Adrenal gland (tissue), 19 donors: ENCODE measurements at places on chromosomes 2 and 18. TPM values are rescaled to one million over a fixed set of nuclear protein-coding genes. Genes with fewer than 3 reads are reported as not detected.
A peak's percentile ranks its signal among the peaks of the same experiment; 100 is the strongest.

DNA sequence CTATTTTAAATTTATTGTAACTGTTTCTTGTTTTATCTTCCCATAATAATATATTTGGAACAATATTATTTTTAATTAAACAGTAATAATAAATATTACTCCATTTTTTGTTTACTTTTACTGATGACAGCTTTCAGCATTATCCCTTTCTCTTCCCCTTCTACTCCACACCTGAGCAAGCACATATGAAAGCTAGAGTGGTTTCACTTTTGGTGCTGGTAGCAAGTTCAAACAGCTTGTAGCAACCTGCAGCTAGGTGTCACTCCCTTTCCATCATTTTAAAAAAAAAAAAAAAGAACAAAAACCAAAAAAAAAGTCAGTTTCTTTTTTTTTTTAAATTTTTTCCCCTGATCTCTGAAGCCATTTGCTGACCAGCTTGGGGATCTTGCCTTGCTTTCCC, 801.8 kb downstream of the CCDC85A start:
- H3K27me3 ChIP-seq: no peaks in the 10 kb centered on the region
- no peak overlapping the region for H3K4me3 ChIP-seq
- no peaks in the 10 kb centered on the region for H3K4me1 ChIP-seq
- H3K27ac ChIP-seq: no peak overlapping the region
- no peak for DNase-seq

DNA sequence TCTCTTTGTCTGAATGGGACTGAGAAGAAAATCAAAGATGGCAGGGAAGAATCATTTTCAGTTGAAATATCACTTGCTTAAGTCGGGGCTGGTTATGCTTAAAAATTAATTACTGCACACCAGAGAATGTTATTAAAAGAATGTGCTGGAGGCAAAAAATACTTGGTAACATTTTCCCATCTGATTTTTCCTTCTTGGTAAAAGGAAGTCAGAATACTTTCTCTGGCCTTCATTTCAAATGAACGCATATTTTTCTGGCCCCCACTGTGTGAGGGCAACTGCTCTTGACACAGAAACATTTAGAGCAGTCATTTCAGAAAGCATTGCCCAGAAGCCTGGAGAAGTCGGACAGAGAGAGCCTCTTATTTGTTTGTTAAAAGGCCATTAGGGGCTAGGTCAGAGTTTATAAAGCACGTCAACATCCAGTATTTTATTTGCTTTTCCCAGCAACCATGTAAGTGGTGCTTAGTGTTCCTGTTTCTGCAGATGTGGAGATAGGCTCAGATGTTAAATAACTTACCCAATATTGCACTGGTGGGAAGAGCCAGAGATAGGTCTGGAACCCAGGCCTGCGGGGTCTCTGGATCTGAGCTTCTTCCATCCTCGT, 32.9 kb upstream of the LYPD6B start:
- H3K27ac ChIP-seq: no peak overlapping the region
- no peaks in the 10 kb centered on the region for H3K27me3 ChIP-seq
- no peaks in the 10 kb centered on the region for H3K4me1 ChIP-seq
- H3K4me3 ChIP-seq: no peak overlapping the region
- DNase-seq: no peak

GRCh38 chr2:11679016-11679415, 9.0 kb upstream of the NTSR2 start:
- no peak for DNase-seq
- no peaks in the 10 kb centered on the region for H3K27me3 ChIP-seq
- H3K36me3 ChIP-seq: no peaks in the 10 kb centered on the region
- peaks cover 15% of the 10 kb centered on the region for H3K4me1 ChIP-seq

GRCh38 chr2:66127061-66127460, 307.9 kb upstream of the MEIS1 start:
- no peak overlapping the region for H3K4me3 ChIP-seq
- no peak overlapping the region for H3K27ac ChIP-seq
- H3K27me3 ChIP-seq: no peaks in the 10 kb centered on the region
- DNase-seq: no peak
- H3K36me3 ChIP-seq: no peaks in the 10 kb centered on the region
- H3K4me1 ChIP-seq: no peaks in the 10 kb centered on the region

- no peak overlapping the region for H3K4me3 ChIP-seq
- DNase-seq: no peak
- no peaks in the 10 kb centered on the region for H3K4me1 ChIP-seq
- no peak overlapping the region for H3K27ac ChIP-seq
- H3K36me3 ChIP-seq: no peaks in the 10 kb centered on the region
These were observed 159.7 kb downstream of the CD226 start for GRCh38 chr18:69787825-69788547.

DNA sequence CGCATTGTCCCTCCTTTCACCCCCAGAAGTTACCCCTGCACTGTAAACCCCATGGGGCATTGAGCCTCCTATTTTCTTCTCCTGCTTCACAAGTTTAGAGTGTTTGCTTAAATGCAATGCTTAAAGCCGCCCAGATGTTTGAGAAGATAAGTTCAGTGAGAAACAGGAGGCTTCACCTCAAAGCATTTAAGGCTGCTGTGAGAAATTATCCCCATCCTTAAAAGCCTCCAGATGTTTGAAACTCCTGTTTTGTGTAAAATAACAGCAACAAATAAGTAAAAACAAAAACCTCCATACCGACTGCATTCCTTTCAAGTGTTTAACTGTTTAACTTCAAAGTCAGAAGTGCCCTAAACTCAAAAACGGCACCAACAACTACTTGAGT, 81.8 kb downstream of the RTP5 start:
- H3K4me1 ChIP-seq: no peaks in the 10 kb centered on the region
- H3K27ac ChIP-seq: no peak overlapping the region
- DNase-seq: no peak
- no peaks in the 10 kb centered on the region for H3K27me3 ChIP-seq
- H3K4me3 ChIP-seq: no peak overlapping the region
- no peaks in the 10 kb centered on the region for H3K36me3 ChIP-seq

DNA sequence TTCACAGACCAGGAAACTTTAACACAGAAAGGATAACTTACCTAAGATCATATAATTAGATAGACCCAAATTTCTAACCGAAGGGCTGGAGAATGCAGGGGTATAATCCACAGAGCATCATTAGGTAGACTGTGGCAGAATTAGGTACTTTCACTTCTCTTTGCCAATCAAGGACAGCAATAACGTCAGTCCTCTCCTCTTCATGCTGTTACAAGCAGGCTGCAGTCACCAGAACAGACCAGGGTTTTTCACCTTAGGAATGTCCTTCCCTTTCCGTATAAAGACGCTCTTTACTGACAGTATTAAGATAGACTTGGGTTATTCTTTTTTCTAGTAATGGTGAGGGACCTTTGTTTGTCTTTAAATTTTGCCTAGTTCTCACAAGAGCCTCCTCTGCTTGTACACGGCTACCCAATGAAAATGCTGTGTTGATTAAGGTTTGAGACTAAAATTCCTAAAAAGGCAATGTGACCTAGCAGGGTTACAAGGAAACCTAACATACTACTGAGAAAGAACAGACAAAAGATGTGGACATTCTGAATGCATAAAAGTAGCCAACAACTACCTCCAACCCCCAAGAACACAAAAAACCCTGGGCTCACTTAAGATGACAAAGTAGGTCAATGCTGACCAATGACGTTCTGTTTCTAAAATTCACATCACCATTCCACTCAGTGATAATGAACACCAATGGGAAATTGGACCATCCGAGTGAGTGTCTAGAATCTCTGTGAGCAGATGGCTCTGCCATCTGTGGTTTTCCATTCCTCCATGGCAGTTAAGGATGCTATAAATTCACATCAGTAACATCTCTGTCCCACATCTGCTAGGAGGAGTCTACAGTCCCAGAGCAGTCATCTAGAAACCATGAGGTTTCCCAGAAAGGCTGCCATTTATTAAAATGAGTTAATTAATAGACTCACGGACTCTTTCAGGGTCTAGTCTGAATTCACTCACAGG, 2.1 kb downstream of the PDIA6 start:
- H3K27ac ChIP-seq: peak overlapping the region; percentile 64
- peaks cover 40% of the 10 kb centered on the region for H3K4me1 ChIP-seq
- peak; percentile 53 for DNase-seq
- H3K27me3 ChIP-seq: no peaks in the 10 kb centered on the region

DNA sequence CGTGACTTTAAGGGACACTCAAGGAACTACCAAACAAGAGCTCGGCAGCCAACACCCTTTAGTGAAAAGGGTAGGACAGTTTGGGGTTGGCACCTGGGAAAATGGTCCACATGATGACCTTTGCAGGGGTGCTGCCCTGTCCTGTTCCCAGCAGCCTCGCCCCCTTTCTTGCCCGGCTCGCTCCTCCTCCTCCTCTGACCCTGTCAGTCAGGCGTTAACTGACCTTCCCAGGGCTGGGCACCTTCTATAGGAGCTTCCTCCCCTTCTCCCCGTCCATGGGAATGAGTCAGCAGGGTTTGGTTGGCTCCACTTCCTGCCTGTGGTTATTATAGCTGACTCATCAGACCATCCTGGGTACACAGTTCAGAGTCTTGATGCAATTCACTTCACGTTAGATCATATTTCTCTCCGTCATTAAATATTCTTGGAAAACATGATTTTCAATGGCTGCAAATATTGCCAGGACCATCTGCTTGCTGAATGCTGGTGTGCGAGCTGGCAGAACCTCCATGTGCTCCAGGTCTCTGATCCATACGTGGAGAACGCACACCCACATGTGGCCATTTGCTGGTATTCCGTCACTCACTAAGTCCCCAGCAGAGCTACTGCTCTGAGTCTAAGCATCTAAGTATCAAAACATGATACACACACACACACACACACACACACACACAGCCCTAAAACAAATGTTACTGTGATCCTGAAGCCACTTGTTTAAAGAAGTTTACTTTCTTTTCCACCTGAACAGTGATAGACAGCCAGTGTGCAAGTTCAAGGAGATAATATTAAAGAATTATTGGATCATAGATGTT, 185.0 kb downstream of the ANAPC1 start:
- H3K27me3 ChIP-seq: no peaks in the 10 kb centered on the region
- peaks cover 14% of the 10 kb centered on the region for H3K4me1 ChIP-seq
- peak; percentile 92 for DNase-seq
- no peaks in the 10 kb centered on the region for H3K36me3 ChIP-seq
- H3K27ac ChIP-seq: no peak overlapping the region

- H3K27ac ChIP-seq: no peak overlapping the region
- DNase-seq: no peak
- no peak overlapping the region for H3K4me3 ChIP-seq
These were observed 69.3 kb upstream of the RALBP1 start for GRCh38 chr18:9405977-9406376.

GRCh38 chr18:50855976-50856757, 22.8 kb upstream of the ME2 start:
- H3K4me3 ChIP-seq: no peak overlapping the region
- no peaks in the 10 kb centered on the region for H3K36me3 ChIP-seq
- H3K27me3 ChIP-seq: no peaks in the 10 kb centered on the region
- H3K27ac ChIP-seq: no peak overlapping the region
- DNase-seq: no peak

GRCh38 chr2:138238908-138239307, 262.7 kb upstream of the SPOPL start:
- DNase-seq: no peak
- H3K36me3 ChIP-seq: no peaks in the 10 kb centered on the region
- H3K4me3 ChIP-seq: no peak overlapping the region

DNA sequence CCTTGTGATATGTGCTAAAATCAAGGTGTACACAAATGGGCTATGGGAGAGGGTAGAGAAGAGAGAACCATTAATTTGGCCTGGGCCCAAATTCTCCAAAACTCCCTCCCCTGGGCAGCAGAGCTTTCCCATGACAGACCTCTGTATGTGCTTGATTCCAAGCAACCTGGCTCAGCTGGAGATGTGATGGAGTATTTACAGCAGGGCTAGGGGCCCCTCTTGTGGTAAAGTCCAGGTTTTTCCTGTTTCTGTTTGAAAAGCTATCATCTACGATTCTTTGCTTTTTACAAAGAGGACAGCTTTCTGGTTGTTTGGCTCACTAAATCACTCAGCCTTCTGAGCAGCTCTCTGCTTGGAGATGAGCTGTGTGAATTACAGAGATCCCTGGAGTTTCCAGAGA, 40.3 kb downstream of the KCNS3 start:
- H3K4me1 ChIP-seq: no peaks in the 10 kb centered on the region
- DNase-seq: no peak
- H3K4me3 ChIP-seq: no peak overlapping the region
- H3K27me3 ChIP-seq: no peaks in the 10 kb centered on the region
- H3K27ac ChIP-seq: no peak overlapping the region

DNA sequence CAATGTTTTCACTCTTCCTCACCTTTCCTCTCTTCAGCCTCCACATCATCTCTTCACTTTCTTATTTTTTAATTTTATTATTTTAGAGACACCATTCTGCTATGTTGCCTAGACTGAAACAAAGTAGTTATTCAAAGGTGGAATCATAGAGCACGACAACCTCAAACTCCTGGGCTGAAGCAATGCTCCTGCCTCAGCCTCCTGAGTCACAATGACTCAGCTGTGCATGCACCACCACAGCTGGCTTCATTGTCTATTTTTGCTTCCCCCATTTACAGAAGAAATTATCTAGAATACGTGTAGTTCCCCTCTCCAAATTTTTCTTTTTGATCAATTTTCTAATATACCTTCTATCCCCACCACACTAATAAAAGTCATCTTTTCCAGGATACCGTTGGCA, 911.5 kb upstream of the SOX11 start:
- H3K27me3 ChIP-seq: no peaks in the 10 kb centered on the region
- no peak overlapping the region for H3K27ac ChIP-seq
- no peaks in the 10 kb centered on the region for H3K4me1 ChIP-seq
- no peak overlapping the region for H3K4me3 ChIP-seq
- no peaks in the 10 kb centered on the region for H3K36me3 ChIP-seq
- DNase-seq: no peak

- no peaks in the 10 kb centered on the region for H3K36me3 ChIP-seq
- H3K4me1 ChIP-seq: no peaks in the 10 kb centered on the region
These were observed 970.6 kb upstream of the ACVR2A start for GRCh38 chr2:146874260-146874658.

Gene NOSTRIN
- 22.0 TPM for total RNA-seq

Gene FZD7
- total RNA-seq: 4.3 TPM

Gene ANKRD44
- 12.9 TPM for total RNA-seq
